RPMI8226 (cell line): ENCODE measurements at places on chromosomes 5 and 9.

DNA sequence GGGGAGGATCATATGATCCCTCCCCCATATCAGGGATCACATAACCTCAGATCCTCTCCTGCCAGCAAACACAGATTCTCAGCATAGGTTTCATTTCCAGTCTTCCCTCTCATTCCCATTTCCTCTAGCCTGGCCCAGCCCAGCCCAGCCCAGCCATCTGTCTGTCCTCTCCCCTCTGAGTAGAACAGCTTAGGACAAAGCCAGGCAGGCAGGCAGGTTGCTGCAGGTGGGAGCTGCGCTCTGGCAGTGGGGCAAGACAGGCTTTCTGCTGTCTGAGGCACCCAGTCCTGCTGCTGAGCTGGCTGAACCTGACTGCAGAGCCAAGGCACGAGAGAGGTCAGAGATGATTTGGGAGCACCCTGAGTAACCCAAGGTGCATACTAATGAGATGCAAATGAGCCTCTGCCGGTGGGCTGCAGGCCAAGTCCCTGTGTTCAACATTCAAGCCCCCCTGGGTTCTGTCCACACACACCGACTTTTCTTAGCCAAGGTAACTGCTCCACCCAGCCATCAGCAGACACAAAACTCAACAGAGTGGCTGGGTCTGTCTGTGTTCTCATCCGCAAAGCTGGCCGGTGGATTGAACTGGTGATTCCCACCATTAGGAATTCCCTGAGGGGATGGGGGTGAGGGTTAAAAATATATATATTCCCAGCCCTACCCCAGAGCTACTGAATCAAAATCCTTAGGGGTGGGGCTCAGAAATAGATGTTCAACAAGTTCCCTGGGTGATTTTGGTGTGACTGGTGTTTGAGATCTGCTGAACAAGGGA, 9.1 kb downstream of the FAT2 start:
- no peak for DNase-seq

DNA sequence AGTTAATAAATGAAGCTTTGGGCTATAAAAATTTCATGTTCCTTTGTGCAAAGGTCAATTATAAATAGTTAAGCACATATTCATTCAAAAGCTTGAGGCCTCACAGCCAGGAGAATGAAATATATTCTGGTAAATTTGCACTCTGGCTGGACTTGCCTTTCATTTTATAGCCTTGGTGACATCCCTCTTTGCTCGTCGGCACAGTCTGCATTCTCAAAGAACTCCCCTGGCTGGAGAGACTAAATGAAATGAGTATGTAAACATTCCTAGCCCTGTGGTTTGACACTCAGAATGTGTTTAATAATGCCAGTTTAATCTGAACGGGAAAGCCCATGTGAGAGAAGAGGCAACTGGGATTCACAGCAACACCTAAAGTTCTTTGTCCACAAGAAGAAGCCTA, 285.6 kb downstream of the BRINP1 start:
- no peak for DNase-seq

- no peak for DNase-seq
These were observed 29.5 kb downstream of the GNAQ start for GRCh38 chr9:78001946-78002731.

GRCh38 chr5:54895816-54896341, 89.5 kb downstream of the ESM1 start:
- DNase-seq: peak; percentile 45

GRCh38 chr5:178210686-178211085, 6.4 kb downstream of the HNRNPAB start:
- DNase-seq: no peak

DNA sequence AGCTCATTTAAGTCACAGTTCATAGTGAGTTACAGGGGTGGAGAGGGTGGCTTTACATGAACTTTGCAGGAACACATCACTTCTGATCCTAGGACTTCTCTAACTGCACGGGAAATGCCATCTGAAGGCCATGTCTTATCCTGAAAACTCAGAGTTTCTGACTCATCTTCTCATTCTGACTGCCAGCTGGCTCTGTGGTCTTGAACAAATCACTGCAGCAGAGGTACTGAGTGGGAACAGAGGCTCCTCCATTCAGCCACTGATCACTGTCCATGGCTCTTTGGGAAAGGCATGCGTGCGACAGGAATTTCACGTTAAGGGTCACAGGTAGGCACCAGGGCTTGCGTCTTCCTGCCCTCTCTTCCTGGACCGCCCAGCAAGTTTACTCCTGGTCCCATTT, 114.6 kb upstream of the LRRTM2 start:
- DNase-seq: no peak

- DNase-seq: no peak
These were observed 30.7 kb downstream of the KCNT1 start for GRCh38 chr9:135732569-135733257.

- DNase-seq: no peak
These were observed 214.9 kb upstream of the EFNA5 start for GRCh38 chr5:107885601-107886000.

DNA sequence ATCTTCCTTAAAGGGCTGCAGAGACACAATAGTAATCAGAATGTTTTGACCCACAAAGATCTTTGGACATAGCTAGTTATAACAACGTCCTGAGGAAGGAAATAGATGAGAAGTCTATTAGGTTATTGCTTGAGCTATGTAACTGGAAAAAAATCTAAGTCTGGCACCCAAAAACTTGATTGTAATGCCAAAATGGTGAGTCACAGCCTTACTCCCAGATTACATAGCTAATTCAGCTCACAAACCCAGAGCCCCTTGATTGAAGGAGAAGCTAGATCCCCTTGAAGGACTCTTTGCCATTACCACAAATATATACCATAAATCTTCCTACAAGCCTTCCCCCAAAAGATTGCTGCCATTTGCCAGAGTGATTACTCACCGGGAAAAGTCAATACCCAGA, 341.8 kb upstream of the KIF2A start:
- DNase-seq: no peak

DNA sequence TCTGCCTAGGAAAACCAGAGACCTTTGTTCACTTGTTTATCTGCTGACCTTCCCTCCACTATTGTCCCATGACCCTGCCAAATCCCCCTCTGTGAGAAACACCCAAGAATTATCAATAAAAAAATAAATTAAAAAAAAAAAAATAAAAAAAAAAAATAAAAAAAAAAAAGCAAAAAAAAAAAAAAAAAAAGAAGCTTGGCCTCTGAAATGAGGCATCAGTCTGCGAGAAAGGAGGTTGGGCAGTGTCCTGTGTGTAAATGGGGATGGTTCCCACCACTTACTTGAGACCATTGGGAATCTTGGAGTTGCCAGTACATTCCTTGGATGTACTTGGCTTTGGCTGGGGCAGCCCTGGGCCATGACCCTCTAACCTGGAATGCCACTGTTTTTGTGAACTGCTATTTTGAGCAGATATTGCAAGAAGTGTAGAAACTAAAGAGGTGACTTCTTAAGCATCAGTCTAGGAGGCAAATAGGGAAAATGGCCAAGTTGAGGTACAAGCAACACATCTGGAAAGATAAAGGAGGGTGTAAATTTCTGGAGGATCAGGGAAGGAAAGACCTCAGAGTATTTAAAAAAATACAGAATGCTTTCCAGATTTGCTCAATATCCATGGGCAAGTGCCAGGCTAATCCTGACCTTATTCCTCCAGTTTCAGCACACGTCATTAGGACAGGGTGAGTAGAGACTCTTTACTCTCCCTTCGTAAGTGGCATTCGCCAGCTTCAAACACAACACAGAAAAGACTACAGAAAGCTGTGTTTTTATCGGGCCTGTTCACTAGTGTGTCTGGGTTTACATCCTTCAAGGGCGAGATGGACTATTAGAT, 58.1 kb downstream of the HSPA4 start:
- DNase-seq: no peak

GRCh38 chr5:107704681-107705401, 34.1 kb upstream of the EFNA5 start:
- DNase-seq: no peak

DNA sequence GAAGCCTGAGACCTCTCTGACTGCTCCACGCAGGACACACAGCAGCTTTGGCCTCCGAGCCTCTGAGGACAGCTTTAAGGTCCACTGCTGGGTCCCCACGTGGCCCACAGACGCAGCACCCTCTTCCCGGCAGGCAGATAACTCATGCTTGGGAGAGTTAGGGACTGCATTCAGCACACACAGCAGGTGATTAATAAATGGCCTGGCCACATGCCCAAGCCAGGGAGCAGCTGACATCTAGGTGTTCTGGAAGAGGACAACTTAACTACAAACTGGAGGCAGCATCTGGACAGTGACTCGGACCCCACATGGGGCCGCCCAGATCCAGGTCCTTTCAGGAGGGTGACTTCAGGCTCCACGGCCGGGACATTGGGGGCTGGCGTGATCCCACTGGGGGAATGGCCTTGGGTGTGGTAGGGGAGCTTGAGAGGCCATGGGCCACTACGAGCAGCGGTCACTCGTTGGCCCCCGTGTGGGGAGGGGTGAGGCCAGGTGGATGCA, 11.3 kb downstream of the NINJ1 start:
- DNase-seq: no peak

DNA sequence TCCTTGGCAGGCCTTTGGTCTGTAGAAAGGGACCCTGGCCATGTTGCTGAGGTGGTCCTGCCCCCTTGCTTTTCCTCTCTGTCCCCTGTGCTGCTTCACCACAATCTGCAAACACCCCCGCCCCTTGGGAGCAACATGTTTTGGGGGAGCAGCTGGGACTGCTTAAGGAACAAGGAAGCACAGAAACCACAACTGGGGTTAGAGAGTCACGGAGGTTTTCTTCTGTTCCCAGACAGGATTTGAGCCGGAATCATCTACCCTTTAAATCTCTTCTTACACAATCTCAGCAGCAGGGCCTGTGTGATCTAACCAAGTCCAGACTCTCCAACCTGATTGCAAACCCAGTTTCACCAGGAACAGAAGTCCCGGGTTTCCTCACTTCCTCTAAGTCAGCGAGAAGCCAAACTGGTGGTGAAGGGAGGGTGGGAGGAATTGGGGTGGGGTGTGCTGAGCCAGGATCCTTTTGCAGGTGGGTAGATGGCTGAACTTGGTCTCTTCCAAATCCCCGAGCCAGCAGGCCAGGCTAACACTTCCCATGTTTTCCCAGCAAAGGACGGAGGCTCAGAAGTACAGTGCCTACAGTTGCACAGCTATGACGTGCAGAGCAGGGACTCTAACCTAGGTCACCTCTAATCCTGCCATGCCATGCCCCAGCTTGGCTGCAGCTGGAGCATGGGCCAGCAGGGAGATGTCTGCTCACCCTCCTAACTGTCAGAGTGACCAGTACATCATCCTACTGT, 25.0 kb downstream of the SH3PXD2B start:
- DNase-seq: no peak

- DNase-seq: no peak
These were observed 26.1 kb upstream of the FCN1 start for GRCh38 chr9:134943836-134944235.

DNA sequence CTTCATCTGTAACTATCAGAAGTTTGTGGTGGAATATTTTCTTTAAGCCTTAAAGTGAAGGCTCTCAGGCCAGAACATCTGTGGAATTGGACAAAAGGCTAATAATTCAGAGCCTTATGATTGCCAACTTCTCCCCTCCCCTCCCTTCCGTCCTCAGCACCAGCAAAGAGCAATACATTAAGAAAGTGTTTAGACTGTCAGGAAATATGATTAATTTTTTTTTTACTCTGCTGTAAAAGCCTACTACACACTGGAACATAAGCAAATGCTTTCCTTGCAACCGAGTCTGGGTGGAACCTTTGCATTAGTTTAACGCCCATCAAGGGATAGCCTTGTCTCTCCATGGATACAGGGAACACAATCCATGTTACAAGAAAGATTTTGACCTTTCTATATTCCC, 110.3 kb upstream of the TARS1 start:
- no peak for DNase-seq

DNA sequence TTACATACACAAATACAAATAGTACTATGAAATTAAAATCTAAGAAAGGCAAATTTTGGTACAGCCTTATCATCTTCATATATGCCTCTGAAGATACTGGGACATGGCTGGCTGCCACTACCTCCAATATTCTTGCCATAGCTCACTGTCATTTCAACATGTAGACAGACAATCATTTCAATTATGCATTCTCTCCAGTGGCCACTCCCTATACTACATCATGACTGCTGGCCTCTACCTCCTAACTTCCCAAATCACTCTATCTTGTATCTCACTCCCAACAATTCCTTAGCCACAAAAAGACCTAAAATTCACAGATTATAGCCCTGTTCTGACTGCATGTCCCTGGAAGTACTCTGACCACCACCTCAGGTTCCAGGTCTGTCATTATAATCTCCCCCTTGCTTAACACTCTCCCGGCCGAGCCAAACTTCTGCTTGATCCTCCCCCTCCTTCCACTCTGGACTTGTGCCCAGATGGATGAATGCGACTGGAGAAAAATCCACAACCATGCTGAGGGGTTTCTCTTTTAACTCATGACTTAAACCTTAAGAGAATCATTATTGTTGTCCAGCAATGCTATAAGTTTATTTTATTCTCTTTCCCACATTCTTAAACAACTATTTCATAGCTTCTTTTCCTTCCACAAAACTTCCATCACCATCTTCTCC, 225.3 kb upstream of the TLE4 start:
- no peak for DNase-seq

DNA sequence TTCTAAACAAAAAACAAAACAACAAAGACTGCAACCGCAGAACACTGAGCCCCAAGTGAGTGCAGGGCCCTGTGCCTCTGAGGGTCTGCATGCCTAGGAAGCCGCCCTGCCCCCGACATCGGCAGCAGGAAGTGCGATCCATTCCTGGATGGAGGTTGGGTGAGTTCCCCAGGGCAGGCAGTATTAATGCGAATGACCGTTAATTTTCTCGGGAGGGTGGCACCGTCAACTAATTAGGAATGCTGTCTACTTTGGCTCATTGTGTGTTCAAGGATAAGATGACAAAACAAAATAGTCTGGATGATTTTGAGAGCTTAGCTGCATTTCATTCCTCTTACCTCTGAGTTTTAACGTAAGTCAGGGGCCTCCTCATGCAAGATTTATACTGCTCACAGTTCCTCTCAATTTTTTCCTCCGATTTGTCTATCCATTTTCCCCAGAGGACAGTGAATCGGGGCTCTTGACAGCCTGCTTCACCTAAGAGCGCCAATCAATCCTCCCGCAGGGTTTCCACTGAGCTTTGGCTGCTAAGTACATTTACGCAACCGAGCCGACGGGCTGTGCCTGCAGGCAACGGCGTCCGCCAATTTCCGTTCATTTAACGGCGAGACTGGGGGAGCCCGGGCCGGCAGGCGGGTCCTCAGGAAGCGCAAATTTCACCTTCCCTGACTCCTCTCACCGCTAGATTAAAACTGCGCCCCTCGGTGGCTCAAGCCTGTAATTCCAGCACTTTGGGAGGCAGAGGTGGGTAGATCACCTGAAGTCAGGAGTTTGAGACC, 2.9 kb upstream of the NXNL2 start:
- no peak for DNase-seq

DNA sequence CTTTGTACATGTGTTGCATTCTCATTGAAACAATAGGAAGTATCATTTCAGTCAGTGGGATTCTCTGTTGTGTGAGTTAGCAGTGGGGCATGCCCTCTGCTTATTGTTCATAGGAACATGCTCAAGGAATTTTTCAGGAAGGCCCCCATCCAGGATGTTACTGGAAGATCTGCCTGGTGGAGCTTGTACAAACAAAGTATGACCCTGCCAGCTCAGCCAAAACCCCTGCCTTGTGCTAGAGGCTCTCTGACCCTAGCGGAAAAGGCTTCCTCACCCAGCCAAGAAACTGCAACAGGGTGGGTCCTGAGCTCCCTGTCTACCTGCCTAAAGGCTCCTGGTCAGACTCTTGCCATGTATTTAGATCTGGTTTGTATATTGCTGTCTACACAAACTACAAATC, 43.2 kb downstream of the MRRF start:
- no peak for DNase-seq
